Hematopoietic multipotent progenitor cell (in vitro differentiated cells): ENCODE measurements at places on chromosomes 13 and 19. TPM values are rescaled to one million over a fixed set of nuclear protein-coding genes. Genes with fewer than 3 reads are reported as not detected.

GRCh38 chr19:16521715-16522289 lies 20.4 kb downstream of the CHERP start:
- DNase-seq: no peak

- no peak for DNase-seq
Observed at GRCh38 chr19:10096615-10096963, 5.9 kb downstream of the ANGPTL6 start.

- no peak for DNase-seq
Observed at GRCh38 chr13:105497597-105497996, 1037.9 kb downstream of the EFNB2 start.

- DNase-seq: no peak
Observed at GRCh38 chr19:45781214-45782161, 802 bp downstream of the DMPK start.

CNN1 gene
- total RNA-seq: under 0.01 TPM
